ENCODE measurements at places on chromosomes 16 and 17.

DNA sequence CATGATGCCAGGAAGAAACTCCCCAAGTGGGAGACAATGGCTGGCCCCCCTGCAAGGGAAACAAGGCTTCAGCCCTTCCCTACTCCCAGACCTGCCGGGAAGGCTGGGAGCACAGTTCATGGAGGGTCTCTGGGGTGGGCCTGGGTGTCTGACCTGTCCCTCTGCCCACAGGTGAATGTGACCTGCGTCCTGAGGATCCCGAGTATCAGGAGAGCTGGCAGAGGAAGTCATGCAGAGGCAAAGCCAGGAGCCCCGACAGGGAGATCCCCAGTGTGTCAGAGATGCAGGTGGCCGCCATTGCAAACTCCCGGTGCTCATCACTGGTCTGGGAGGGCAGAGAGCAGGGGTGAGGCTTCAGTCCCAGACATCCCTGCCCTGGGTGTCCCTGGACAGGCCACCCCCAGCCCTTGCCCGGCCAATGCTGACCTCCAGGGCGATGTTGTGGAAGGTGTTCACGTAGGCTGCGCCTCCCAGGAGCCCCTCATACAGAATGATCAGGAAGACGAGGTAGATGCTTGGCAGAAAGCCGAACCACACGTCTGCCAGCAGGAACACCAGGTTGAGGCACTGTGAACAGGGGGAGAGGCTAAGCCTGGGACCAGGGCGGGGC, 5.3 kb upstream of the NPIPB7 start:
- DNase-seq: no peak

GRCh38 chr17:80356231-80356856, 58.6 kb upstream of the ENDOV start:
- no peak for DNase-seq

- no peak for DNase-seq
These were observed 9.4 kb upstream of the GCGR start for GRCh38 chr17:81794509-81794908.

DNA sequence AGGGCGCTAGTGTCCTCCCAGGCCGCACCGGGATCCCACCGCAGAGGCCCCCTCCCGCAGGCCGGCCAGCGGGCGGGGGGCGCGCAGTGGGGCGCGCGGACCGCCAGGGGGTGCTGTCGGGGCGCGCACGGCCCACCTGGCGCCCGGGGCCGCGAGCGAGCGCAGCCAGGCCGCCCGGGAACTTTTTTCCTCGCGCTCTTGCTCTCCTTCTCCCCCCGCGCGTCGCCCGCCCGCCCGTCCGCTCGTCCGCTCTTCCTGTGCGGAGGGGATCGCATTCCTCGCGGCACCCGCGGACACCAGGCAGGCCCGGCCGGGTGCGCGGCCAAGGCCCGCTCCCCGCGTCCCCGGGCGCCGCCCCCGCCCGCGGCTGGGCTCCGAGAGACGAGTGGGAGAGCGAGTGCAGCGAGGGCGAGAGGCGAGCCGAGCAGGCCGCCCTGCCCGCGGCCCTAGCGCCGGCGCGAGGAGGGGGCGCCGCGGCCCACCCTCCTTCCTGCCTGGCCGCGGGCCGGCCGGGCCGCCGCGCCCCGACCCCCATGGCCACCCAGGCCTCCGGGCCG, at the start of gene RAI1:
RAI1 (plus strand) TSS at position 272 of the 557 bp plus-strand sequence. CDS start 111,491 bp downstream, outside the sequence.
- peak; percentile 63 for DNase-seq

- DNase-seq: no peak
These were observed 4.8 kb downstream of the EEF2K start for GRCh38 chr16:22210854-22211253.

- no peak for DNase-seq
These were observed 35.0 kb downstream of the NOS2 start for GRCh38 chr17:27765353-27765752.

DNA sequence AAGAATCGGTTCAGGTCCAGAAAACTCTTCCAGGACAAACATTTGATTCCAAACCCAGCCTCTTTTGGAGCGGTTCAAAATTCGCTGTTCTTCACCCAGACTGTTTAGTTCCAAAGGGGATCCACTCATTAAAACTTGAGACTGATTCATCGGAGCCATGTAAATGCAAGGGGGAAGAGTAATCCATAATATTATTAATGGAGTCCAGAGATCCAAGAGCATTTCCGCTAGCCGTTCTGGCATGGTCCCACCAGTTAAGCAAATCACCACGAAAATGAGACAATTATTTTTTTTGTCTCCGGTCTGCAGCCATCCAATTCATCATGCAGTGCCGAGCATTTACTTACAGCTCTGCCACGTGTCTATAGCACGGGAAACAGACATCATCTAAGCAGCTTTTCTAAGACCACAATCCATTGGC, 15.1 kb downstream of the CDH8 start:
- no peak for DNase-seq

- no peak for DNase-seq
These were observed 122.6 kb downstream of the SHISA6 start for GRCh38 chr17:11363565-11364117.

GRCh38 chr17:49299996-49300395, 62.1 kb downstream of the ZNF652 start:
- no peak for DNase-seq

DNA sequence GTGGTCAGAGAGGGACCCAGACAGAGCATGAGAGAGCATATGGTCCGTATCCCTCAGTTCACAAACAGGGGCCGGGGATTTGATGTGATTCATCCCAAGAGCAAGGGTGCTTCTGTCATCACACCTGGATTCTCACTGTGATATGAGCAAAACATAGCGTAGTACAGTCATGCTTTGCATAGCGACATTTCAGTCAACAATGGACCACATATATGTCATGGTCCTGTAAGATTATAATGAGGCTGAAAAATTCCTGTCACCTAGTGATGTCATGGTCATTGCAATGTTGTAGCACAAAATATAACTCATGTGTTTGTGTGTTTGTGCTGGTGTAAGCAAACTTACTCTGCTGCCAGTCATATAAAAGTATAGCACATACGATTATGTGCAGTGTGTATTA, 207.4 kb upstream of the CDH13 start:
- no peak for DNase-seq

DNA sequence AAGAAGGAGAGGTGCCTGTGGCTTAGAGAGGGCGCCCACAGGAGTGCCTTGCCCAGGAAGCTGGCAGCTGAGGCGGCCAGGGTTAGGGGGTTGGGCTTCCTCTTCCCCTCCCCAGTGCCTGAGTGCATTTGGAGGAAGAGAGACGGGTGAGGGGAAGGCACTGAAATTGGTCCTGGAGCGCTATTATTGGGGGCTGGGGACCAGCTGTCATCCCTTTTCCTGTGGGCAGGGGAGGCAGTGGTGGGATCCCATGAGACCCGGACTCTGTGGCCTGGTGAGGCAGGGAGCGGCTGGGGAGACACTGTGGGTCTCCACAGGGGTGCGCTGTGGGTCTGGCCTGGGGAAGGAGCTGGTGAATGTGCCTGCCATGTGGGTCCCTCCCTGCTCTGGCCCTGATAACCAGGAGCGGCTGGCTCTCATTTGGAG, 259.7 kb downstream of the SEC14L1 start:
- DNase-seq: peak; percentile 73

DNA sequence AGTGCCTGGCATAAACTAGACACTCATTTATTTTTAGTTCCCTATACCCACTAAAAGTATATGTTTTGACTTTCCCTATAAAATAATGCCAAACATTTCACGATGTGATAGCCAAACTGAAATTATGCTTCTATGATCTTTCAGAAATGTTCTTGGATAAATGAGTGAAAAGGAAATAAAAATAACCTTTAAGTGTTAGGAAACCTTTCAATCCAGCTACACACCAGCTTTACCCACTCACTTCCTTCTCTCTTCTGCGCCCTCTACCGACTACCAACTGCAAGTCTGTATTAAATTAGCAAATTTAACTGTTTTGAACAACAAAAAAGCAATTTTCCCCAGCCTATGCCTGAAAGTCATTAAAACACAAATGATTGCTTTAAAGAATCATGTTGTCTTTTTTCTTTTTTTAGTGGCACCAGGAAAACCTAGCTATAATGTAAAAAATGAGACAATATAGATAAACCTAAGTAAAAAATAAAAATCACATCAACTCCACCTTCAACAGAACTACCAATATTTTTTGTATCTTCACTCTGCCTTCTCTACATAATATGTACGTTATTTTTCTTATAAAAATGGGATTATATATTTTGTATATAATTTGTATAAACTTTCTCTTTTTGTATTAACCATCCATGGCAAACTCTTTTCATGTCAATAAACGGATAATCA, 13.2 kb upstream of the TMEM100 start:
- DNase-seq: peak; percentile 40

- DNase-seq: no peak
These were observed 8.0 kb upstream of the SLC35B1 start for GRCh38 chr17:49715717-49716279.

DNA sequence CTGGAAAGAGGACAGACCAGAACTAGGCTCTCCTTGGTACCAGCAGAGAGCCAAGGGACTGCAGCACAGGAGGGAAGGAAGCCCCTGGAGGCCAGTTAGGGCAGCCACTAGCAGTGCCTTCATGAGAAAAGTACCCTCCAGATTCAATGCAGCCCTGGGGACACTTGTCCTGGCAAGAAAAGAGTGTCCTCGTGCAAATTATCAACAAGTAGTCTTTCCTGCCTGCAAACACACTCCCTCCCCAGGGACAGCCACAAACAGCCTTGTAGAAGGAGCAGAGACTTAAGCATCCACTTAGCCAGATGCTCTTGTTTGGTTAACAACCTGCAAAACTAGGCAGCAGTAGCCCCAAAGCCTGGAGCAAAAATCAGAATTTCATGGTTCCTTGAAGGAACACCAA, 24.3 kb downstream of the CENPV start:
- DNase-seq: no peak

DNA sequence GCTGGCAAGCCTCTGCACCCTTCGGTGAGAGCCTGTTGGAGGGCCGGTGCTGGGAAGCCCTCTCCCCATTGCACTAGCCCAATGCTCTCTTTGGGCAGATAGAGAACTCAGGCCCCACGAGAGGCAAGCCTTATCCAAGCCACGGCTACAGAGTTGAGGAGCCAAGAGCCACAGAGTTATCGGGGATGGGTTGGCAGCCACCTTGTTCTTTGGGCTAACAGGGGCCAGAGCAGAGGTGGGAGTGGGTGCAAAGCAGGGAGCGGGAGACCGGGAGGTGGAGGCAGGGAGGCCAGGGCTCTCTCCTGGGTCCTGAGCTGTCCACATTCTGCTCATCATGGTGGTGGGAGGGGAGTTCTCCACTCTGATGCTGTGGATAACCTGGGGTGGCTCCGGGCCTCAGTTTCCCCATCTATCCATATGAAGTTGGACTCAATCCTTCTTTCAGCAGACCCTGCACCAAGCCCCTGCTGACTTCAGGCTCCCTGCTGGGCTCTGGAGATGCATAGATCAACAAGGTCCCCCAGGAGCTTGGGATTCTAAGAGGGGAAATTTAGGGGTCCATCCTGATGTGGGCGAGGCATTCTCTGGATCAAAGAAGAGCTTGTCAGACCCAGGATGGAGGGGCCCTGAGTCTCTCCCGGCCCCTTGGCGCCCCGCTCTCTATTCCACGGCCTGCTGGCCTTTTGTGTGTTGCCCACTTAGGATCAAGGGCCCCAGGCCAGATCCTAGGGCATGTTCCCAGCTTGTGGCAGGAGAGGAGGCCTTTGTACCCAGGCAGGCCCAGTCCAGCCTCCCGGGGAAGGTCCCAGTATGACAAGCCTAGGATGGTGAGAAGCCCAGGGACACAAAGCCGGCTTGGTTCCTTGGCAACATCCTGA, 557 bp upstream of the CX3CL1 start:
- no peak for DNase-seq

DNA sequence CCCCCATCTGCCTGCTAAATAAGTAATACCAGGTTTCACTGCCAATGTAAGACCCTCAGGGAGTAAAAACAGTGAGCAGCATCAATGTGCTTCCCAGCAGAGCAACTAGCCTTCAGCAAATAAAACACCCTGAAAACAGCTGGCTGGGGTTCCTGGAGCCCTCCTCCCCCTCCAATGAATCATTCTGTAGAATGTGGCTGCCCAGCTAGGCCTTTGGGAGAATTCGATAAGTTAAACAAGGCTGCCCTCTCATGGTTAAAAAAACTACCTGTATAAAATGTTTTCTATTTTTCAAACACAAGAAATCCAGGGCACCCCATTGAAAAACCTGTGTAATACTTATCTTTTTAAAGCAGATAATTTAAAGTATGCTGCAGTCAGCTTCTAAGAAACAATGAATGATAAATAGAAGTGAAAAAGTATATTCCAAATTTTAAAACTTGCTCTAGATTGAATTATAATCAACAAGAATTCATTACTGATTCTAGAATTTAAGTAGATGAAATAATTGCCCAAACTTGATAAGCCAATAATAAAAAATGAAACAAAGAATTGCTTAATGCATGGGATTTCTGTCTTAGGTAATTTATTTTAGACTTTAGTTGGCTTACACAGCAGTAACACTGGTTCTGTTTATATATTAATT, 9.4 kb upstream of the TOM1L1 start:
- DNase-seq: peak; percentile 6

DNA sequence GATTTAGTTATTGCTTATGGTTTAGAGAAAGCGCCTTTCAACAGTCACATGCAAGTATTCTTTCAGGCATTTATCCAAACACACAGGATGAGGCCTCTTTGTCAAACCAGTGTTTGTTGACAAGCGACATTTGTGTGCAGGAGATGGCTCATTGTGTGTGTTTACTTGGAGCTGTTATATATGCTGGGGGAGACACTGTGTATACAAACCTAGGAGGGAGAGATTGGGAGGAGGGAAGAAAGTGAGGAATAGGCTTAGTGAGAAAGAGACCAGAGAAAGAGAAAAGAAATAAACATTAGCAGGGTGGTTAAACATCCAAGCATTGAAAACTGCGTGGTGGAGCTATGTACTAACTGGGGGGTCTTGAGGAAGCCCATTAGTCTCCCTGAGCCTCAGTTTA, 437.6 kb downstream of the MAF start:
- DNase-seq: no peak

GRCh38 chr17:17873450-17873991, 36.7 kb upstream of the SREBF1 start:
- no peak for DNase-seq

GRCh38 chr17:34246446-34246845, 8.6 kb upstream of the CCL2 start:
- DNase-seq: no peak

DNA sequence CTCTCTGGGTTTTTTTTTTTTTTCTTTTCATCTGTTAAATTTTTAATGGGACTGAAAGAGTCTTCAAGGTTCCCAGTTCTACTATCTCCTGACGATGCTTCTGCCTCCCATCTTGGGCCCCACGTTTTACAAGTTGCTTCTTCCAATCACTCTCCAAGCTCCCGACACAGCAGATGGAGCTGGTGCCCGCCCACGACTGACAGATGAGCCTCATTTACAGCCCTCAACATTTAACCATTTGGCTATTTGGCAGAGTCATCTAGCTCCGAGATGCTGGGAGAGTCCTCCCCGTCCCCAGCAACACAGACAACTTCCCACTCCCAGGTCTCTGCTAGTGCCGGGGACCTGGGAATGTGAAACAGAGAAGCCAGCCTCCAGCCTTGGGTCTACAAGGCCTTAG, 276.9 kb downstream of the SHISA9 start:
- DNase-seq: no peak

- DNase-seq: no peak
These were observed 17.4 kb downstream of the CNTNAP4 start for GRCh38 chr16:76294396-76295214.

DNA sequence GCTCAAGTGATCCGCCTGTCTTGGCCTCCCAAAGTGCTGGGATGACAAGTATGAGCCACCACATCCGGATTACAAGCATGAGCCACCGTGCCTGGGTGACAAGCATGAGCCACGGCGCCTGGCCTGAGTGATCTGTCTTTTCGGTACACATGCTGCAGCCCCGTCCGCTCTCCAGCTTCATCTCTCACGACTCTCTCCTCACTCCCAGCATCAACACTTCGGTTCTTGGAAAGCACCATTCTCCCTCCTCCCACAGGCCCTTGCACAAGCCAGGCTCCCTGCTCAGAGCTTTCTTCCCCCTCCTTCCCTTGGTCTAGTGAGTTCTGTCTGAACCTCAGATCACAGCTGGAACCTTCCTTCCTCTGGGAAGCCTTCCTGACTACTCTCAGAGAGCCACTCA, 6.5 kb upstream of the NCBP3 start:
- DNase-seq: no peak
